ENCODE measurements at places on chromosomes 2 and 18.

DNA sequence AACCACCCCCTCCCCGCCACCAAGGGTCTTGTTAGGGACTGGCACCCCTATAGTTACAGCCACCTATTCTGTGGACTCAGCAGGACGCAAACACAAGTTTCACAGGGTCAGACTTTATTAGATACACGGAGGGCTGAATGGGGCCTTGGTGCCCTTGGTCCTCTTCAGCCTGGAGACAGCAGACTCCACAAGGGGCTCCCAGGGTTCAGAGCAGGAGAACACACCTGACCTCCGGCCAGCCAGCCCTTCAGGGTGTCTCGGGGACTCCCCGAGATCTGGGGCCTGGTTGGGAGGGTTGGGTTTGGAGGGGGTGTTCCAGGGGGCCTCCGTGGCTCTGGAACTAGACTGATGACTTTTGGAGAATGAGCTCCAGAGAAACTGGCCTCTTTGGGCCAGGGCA is 2.3 kb upstream of the PREB start:
- DNase-seq: no peak

- DNase-seq: no peak
These were observed 279.8 kb downstream of the TNS1 start for GRCh38 chr2:217722883-217723472.

GRCh38 chr2:46549166-46549844 is 69.9 kb downstream of the TMEM247 start:
- DNase-seq: no peak

- DNase-seq: no peak
These were observed 29.3 kb upstream of the HS6ST1 start for GRCh38 chr2:128347701-128348539.

DNA sequence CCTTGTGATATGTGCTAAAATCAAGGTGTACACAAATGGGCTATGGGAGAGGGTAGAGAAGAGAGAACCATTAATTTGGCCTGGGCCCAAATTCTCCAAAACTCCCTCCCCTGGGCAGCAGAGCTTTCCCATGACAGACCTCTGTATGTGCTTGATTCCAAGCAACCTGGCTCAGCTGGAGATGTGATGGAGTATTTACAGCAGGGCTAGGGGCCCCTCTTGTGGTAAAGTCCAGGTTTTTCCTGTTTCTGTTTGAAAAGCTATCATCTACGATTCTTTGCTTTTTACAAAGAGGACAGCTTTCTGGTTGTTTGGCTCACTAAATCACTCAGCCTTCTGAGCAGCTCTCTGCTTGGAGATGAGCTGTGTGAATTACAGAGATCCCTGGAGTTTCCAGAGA is 40.3 kb downstream of the KCNS3 start:
- DNase-seq: no peak

DNA sequence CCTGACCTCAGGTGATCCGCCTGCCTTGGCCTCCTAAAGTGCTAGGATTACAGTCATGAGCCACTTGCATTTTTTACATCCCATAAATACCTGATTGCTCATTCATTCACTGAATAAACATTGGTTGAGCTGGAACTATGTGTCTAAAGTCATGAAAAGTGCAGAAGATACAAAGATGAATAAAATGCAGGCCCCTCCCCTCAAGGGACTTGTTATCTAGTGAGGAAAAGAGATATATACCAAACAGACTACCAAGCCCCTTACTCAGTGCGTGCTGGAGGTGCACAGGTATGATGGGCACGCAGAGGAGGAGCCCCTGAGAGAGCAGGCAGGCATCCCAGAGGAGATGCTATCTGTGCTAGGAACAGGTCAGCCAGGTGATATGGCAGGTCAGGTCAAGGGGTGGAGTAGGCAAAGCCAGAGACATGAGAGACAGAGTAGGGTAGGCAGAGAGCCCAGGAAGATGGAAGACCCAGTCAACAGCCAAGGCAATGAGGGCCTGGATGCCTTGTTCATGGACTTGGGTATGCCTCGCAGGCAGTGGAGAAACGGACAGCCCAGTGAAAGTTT is 7.7 kb downstream of the FHL2 start:
- DNase-seq: no peak

- no peak for DNase-seq
These were observed 154.8 kb upstream of the APCDD1 start for GRCh38 chr18:10299643-10300042.

- DNase-seq: no peak
These were observed 139.8 kb upstream of the ZC3H15 start for GRCh38 chr2:186346216-186346615.

- DNase-seq: no peak
These were observed 222.3 kb downstream of the HDAC4 start for GRCh38 chr2:239178484-239178883.

DNA sequence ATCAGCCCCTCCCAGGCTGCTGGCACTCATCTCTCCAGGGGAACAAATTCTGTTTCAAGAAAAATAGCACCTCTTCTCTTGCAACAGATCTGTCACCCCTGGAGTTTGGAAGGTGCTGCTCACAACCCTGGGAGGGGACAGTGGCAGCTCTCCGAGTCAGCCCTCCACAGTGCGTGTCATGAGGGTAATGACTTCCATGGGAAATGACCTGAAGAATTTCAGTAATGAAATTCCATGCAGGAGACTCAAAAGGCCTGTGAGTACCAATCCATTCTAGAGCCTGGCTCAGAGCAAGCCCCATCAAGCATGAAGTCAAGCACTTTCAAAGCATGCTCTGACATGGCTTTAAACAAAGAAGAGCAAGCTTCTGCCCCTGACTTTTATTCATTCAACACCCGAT is 276.3 kb upstream of the PARD3B start:
- no peak for DNase-seq

GRCh38 chr2:231925303-231926179 is 655 bp downstream of the NPPC start:
- DNase-seq: peak; percentile 76

DNA sequence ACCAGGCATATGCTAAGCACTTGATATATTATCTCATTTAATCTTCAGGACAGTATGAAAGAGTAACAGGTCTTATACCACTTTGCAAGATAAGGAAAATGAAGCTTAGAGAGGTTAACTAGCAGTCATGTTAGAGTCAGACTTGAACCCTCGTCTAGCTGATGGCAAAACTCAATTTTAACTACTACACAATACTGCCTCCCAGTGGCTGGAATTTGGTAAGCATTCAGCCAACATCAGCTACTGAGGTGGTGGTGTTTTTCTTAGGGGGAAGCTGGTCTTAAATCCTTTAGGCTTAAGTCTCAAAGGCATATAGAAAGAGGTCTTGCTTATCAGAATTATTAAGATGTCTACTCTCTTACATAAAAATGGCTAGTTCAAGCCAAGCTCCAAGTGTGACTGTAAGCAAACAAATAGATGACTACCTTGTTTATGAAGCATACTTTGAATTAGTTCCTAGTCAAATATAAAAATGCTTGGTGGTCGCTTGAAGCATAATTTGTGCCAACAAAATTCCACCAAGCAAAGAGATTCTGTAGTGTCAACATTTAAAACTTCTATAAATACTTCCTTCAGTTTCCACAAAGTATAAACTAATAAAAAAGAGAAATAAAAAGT is 325.4 kb upstream of the FIGN start:
- DNase-seq: no peak

DNA sequence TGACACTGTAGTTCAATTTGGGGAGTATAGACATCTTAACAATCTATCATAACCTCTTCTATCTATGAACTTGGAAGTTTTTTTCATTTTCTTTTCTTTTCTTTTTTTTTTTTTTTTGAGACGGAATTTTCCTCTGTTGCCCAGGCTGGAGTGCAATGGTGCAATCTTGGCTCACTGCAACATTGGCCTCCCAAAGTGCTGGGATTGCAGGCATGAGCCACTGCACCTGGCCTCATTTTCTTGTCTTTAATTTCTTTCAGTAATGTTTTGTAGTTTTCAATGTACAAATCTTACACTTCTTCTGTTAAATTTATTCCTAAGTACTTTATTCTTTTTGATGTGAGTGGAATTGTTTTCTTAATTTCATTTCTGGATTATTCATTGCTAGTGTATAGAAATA is 14.6 kb downstream of the ASAP2 start:
- DNase-seq: no peak

- DNase-seq: no peak
These were observed 101.3 kb downstream of the RAD51AP2 start for GRCh38 chr2:17416884-17417391.

DNA sequence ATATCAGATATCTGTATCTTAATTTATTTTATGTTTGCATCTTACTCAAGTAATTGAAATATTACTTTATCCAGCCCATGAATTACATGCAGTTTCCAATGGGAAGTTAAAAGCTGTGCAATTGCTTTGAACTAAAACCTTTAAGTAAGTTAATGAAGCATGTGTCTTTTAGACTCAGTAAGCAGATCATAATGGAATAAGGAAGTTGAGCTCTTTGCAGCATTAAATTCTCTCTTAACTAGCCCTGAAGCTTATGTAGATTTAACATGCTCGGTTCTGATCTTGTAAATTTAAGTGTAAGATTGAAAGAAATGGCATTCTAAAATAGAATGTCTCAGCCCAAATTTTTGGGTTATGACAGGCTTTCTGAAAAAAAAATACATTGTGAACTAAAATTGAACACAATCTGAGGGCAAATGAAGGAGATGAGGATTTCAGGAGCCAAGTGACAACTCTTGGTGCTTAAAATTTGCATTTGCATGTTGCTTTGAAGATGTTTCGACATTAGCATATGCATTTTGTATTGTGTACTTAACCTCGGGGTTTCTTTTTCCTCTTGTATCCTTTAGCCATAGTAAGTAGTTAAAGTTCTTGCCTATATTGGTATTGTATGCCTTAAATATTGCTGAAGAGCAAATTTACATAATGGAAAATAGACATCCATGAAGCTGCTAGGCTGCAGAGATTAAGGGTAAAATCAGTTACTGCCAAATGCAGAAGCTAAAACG is 297.8 kb upstream of the KCNJ3 start:
- no peak for DNase-seq

- no peak for DNase-seq
These were observed 253.1 kb downstream of the CDCA7 start for GRCh38 chr2:173607606-173608311.

DNA sequence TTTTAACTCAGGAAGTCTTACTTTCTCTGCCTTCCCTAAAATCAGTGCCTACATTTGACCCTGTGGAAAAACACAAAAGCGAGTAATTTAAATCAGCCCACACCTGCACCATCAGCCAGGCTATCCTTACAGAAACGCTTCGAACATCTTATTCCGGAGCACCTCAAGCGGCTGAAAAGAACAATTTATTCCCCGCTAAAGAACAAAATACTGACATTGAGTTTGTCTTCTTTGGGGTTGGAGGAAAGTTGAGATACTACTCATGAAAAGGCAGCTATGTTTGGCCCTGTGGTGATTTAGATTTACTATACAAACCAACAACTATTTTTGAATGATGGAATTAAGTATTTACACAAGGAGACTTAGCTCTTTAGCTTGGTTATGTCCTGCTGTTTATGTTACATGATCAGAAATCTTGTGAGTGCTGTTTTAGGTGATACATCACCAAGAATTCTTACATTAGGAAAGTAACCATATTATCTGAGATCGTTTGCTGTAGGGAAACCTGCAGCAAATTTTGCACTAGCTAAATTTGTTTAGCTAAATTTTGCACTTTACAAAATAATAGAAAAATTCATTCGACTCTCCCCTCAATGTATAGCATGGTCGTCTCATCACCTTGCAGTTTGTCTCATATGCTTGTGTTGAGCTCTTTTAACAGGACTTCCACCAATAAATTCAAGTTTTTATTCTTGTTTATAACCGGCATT is 158.8 kb upstream of the SIX2 start:
- DNase-seq: no peak

DNA sequence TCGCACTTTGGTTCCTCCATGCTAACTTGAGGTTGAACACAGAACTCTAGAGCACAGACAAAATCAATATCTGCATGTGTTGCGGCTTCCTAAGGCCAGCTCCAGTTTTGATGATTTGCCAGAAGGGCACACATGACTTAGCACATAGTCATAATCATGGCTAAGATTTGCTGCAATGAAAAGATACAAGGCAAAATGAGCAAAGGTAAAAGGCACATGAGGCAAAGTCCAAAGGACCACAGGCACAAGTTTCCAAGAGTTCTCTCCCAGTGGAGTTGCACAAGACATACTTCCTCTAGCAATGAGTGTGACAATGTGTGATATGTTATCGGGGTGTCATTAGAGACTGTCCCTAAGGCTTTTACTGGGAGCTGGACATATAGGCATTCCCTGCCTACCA is 24.2 kb upstream of the CXXC1 start:
- no peak for DNase-seq

DNA sequence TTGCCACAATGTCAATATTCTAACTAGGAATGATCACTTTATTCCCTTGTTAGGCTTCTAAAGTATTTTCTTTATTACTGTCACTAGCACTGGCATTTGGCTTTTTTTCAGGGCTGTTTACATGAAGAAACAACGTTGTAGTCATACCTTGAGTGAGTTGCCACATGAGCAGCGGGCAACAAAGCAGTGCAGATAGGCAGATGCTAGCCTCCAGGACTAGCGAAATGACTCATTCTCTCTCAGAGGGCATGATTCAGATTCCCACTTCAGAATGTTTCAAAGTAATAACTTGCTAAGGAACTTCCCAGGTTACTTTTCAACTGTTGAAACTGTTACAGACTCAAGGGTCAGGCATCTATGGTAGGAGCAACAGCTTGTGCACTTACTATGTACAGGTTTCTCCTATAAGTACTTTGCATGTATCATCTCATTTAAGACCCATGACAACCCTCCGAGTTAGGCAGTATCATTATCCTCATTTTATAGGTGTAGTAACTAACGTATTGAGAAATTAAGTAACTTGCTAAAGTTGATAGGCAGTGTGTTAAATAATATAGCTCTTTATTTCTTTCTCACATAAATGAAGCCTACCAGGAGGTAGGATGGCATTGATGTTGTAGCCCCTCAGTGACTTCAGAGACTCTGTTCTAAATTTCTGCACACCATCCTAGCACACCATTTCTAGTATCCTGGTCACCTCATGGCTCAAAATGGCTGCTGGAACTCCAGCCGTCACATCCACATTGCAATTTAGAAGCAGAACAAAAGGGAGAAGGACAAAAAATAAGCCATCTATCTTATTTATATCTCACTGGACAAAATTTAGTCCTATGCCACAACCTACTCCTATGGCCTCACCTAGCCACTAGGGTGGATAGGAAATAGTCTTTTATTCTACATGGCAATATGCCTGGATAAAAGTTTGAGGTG is 83.3 kb downstream of the ICOS start:
- peak; percentile 57 for DNase-seq

GRCh38 chr2:195763866-195764265 is 106.8 kb downstream of the SLC39A10 start:
- DNase-seq: no peak

- DNase-seq: no peak
These were observed 916 bp downstream of the TAF4B start for GRCh38 chr18:26227051-26227670.

- no peak for DNase-seq
These were observed 51.4 kb upstream of the RBM44 start for GRCh38 chr2:237747189-237747588.

- DNase-seq: no peak
These were observed 50.6 kb upstream of the ODC1 start for GRCh38 chr2:10498525-10499274.

DNA sequence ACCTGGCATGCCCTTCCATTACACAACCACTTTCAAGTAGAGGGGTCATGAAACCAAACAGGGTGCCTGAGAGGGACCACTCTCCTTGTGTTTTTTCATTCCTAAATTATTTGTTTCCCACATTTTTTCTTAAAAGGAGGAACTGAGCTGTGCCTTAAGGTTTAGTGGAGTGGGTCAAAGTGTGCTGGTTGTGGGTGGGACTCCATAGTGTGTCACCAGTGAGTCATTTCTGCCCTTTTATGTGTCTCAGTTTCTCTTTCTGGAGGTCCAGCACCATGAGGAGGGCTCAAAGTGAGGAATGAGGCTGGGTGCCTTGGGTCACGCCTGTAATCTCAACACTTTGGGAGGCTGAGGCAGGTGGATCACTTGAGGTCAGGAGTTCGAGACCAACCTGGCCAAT is 37.8 kb downstream of the COMMD1 start:
- no peak for DNase-seq
